ENCODE measurements at places on chromosomes 4 and X.

- DNase-seq, result no peak
These were observed 18.9 kb upstream of the USP9X start for GRCh38 chrX:41066391-41066790.

- no peak for DNase-seq
These were observed 95.4 kb downstream of the SLC2A9 start for GRCh38 chr4:9925750-9926439.

GRCh38 chrX:120671963-120672362 lies 42.1 kb upstream of the C1GALT1C1 start:
- DNase-seq, result no peak

DNA sequence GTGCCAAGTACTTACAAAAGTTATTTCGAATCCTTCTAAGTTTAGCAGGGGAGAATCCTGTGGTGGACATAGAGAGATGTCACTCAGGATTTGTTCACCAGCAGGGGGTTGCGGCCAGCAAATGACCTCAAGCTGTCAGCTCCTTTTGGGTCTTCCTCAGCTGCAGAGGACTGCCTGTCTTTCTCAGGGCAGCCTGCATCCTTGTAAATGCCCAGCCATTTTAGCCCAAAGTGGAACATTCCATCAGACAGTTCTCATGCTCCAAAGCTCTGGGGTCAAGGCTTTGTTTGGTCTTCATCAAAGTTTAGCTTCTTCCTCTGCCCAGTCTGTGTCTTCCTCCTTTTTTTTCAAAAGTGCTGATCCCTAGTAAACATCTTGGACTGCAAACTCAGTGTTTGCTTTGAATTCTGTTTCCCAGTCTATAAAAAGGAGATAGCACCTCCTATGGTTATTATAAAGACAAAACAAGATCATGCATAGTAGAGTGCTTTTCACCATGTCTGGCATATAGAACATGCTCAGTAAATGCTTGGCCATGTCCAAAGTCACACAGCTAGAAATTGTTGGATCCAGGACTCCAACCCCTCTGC lies 156.4 kb upstream of the GATB start:
- no peak for DNase-seq

DNA sequence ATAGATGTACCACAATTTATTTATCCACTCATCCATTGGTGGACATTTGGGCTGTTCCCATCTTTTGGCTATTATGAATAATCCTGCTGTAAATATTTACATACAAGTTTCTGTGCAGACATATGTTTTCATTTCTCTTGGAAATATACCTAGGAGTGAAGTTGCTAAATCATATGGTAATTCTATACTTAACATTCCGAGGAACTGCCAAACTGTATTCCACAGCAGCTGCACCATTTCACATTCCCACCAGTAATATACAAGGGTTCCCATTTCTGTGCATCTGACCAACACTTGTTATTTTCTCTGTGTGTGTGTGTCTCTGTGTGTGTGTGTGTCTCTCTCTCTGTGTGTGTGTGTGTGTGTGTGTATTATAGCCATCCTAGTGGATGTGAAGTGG lies 15.4 kb upstream of the DOCK11 start:
- no peak for DNase-seq

DNA sequence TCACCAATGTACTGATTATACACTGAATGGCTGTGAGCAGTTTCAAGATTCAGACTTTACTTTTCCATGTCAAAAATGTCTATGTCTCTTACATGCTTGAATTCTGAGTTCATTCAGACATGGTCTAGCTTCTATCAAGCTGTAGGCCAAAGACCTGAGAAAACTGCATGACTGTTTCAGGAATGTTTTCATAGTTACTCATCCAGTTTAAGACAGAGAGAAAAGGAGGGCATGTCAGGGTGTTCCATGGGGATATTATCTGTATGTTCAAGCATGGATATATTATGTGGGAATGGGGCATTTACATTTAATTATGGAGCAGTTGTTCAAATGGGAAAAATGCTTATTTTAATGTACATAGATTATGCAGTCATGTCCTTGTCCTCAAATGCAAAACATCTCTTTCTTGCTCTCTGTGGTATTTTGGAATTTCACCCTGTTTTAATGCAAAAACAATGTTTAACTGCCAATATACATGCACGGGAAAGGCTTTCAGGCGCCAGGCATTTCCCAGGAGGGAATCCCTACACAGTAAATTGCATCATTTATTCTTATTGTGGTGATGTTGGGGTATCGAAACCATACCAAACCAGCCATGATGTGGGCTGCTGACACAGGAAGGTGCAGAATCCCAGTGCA lies 429.1 kb upstream of the INTU start:
- DNase-seq, result no peak

DNA sequence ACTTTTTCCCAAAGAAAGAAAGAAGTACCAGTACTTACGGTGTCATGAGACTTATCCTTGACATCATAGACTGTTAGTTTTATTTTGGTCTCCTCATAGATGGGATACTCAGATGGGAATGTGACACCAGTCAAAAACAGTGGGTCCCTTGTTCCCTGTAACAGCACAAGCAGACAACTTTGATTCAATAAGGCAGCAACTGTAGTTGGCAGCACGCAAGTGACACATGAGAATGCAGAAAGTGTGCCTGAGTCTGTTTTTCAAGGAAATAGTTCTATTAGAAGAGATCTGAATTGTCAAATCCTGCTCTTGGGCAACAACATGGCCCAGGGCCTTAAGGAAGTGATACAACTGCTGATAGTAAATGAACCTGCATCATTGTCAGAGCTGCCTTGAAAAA lies 443.2 kb downstream of the INPP4B start:
- DNase-seq, result no peak

DNA sequence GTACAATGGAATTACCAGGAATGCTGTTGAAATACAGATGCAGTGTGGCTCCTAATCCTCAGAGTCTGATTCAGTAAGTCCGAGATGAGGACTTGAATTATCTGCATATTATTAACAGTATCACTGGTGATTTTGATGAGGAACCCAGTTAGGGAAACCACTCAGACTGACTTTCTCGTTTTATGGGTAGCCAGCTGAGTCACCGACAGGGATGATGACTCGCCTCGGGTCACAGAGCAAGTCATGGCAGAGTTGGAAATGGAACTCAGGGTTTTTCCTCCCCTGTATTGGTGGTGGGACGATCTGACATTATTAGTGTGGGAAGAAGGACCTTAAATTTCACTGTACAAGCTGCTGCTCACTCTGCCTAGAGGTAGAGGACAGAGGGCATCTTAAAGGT lies 51.3 kb downstream of the RTL9 start:
- no peak for DNase-seq

- DNase-seq, result no peak
These were observed 768 bp downstream of the CLCN4 start for GRCh38 chrX:10157543-10157942.

GRCh38 chr4:65580551-65580950 lies 89.7 kb downstream of the EPHA5 start:
- DNase-seq, result no peak

- DNase-seq, result no peak
These were observed 330.6 kb upstream of the F9 start for GRCh38 chrX:139199933-139200332.

DNA sequence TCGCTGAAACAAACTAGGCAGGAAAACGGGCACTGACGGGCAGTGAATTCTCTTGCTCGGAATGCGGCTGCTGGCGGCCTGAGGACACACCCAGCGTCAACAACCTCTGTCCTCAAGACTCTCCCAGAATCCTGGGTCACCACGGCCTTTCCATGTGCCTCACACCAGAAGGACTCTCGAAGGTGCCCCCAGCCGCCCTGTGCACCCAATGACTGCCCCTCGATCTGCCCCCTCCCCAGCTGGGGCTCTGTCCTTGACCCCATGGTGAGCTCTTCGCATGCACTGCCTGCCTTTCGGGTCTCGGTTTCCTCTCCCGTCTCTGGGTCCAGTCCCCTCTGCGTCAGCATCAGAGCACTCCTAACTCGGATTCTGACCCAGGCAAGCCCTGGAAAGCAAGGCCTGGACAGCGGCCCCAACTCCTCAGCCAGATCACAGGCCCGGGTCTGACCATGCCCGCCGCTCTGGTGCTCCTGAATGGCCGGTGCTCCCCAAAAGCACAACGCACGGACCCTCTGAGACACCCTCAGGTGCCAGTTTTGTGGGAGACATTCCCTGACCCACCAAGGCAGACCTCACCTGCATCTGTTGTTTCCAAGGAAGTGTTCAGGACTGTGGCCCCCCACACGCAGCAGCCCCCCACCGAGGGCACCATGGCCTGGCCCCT lies 56.0 kb downstream of the ACOX3 start:
- no peak for DNase-seq

GRCh38 chr4:112189754-112190153 lies 41.8 kb upstream of the AP1AR start:
- no peak for DNase-seq

- no peak for DNase-seq
These were observed 45.4 kb downstream of the CEP135 start for GRCh38 chr4:55993994-55994663.

- DNase-seq, result no peak
These were observed 41.6 kb upstream of the ACSL4 start for GRCh38 chrX:109774706-109775105.

DNA sequence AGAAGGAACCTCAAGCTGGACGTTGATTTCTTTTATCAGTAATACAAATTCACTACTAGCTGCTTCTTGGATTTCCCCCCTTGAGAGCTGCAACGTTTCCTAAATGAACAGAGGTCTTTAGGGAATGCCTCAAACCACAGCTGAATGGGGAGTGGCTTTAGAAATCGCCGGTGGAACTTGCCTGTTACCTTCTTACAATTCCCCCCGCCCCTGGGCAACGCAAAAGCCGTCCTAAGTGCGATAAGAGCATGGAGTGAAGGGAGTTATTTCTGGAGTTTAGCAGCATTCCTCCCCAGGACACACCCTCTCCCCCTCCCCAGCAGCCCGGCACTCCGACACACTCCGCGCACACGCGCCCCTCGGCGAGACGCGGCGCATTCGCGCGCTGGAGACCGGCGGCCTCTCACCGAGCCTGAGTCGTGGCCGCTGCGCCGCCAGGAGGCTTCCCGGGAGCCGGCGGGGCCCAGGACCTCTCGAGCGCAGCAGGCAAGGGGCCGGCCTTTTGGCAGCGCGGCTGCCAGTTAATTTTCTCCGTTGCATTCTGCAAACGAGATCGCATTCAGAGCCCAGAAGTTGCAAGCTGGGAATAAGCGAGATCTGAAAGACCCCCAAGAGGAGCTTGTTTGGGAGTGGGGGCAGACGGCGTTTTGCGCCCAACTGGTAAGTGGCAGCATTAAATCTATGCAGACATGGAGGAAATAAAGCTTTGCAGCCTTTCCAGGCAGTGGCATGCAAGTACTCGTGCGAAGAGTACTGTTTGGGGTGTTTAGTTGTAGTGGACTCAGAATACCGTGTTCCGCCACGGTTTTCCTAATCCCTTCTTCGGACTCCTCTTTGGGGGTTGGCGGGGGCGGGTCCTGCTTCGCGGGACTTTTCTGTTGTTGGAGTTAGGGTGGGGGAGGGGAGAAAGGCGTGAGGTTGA lies 134.7 kb downstream of the PALLD start:
- no peak for DNase-seq

- DNase-seq, result no peak
These were observed 241.8 kb downstream of the GRIA3 start for GRCh38 chrX:123425904-123426303.

DNA sequence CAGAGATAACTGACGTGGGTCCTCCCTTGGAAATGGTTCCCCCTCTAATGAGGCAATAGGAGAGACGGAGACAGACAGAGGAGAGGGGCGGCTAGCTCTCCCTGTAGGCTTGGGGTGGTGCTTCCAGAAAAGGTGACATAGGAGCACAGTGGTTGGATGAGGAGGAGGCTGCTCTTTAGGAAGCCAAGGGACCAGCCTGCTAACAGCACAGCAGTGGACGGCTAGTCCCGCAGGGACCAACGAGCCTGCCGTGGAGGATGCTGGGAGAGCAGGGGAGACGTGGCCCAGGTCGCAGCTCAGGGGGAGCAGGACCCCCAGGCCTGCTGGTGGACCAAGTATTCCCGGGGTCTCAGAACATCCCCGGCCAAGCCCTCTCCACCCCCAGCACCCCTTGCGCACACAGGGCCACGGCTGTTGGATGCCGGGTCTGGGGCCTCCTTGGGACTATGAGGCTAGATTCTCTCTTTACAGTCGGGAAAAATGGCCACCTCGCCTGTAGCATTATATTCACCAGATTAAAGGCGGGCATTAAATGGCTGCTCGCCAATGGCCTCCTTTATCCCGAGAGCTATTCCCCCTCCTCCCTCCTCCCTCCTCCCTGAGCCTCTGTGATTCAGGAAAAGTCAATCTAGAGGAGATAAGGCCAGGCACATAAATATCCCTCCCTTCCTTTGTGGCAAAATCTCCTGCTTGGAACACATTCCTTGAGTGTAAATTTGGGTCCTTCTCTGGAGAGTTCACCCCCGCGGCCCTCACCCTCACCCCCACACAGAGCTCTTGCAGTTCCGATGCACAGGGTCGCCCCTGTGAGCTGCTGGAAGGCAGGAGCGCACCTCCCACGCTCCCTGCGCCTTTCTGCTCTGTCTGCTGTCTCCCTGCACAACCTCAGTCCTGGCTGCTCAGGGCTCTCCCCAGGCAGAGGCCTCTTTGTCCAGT lies 30.5 kb upstream of the NSG1 start:
- DNase-seq, result no peak

DNA sequence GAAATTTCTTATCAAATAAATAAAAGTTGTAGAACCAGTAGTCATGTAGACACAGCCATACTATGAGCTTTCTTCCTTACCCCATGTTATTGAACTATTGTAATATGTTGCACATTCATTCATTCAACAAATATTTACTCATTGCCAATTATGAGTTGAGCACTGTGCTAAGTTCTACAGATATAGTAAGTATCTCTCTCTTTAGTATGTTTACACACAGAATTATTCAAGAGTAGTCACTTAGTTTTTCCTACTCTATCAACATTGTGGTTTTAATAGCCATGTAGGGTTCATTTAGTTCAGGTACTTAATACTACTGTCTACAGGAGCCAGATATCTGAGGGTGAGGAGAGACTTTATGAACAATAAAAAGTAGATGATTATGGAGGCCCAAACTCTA lies 86.2 kb downstream of the TEX13A start:
- DNase-seq, result no peak

DNA sequence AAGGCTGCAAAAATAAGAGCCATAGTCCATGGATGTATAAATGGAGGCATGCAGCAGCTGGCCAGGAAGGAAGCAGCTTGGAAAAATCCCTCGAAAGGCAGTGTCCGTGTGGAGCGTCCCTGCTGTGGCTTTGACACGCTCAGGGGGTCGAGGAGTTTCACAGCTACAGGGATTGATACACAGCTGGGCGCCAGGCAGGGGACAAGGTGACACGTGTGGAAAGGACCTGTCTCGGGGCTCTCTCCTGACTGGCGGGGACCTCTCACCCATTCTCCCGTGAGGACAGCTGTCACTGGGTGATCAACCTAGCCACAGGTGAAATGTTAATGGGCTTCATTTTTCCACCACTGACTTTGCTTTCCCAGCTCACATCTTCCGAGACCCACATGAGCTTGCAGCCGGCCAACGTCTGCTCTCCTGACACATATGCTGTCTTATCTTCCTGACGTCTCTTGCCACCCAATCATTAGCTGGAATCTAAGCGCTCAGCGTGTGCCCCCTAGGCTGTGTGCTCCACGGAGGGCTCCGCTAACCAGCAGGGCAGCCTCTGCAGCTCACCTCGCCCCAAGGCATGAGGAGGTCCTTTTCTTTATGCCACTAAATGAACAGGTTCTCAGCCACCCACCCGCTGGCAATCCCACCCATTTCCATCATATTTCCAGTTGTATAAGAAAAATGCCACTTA lies 89.4 kb upstream of the AFAP1 start:
- DNase-seq, result no peak

Data from activated gamma-delta T cell treated with anti-CD3 and anti-CD28 coated beads, Interleukin-2, amount 50 U/mL, for 16 hours (primary cell).